ENCODE measurements at places on chromosomes 2 and 18.

GRCh38 chr2:232633413-232634205 lies at the start of gene EFHD1:
Gene EFHD1, plus strand, starts transcription at chr2:232633604. Its CDS starts 101 bp downstream, at chr2:232633705.
- no peak for DNase-seq

- DNase-seq = peak; percentile 82
Observed at GRCh38 chr2:167192833-167193232, 304.6 kb downstream of the XIRP2 start.

- DNase-seq = peak; percentile 72
Observed at GRCh38 chr18:7921938-7922587, 354.9 kb downstream of the PTPRM start.

GRCh38 chr2:177315364-177315763 lies 50.8 kb upstream of the NFE2L2 start:
- no peak for DNase-seq

DNA sequence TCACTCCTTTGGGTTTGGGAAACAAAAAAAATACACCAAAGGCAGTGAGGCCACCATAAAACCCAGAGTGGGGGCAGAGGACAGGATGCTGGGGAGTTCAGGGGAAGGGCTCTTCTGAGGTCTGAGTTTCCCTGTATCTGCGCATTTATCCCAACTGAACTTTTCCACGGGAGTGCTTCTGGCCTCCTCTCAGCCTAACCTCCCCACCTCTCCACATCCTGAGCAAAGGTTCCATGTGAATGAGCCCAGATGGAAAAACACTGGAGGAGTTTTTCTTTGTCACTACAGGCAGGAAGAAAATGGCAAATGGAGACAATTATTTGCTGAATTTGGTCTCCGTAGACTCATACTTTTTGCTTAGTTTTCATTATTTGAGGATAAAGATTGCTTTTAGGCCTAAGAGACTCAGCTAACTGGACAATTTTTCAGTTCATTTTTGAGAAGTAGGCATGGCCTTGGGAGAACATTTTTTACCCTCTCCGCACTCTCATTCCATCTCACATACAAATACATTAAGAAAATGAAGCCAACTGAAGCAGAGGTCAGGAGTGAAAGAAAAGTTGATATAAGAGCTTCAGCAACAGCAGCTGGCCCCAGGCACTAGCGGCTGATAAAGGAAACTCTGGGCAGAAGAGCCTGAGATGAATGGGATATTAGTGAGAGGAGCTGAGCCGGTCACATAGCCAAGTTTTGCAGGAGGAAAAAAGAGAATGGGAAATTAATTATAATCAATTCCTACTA lies 82.6 kb upstream of the CYP1B1 start:
- no peak for DNase-seq

DNA sequence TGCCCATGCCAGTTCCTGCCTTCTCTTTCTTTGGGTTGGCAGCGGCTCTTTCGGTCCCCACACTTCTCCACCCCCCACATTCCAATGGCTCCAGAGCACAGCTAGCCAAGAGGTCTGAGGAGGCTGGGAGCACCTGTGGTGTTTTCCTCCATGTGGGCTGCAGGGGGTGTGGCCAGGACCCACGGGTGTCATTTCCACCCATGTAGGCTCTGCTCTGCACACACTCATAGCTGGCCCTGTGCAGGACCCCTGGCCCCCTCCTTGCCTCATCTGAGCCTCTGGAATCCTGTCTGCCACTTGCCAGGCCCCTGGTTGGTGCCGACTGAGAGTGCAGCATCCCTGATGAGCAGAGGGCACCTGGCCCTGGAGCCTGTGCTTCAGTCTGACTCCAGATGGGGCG lies 46.3 kb downstream of the DYSF start:
- DNase-seq = no peak

GRCh38 chr2:239833269-239834109 lies 191.7 kb downstream of the NDUFA10 start:
- DNase-seq = no peak

DNA sequence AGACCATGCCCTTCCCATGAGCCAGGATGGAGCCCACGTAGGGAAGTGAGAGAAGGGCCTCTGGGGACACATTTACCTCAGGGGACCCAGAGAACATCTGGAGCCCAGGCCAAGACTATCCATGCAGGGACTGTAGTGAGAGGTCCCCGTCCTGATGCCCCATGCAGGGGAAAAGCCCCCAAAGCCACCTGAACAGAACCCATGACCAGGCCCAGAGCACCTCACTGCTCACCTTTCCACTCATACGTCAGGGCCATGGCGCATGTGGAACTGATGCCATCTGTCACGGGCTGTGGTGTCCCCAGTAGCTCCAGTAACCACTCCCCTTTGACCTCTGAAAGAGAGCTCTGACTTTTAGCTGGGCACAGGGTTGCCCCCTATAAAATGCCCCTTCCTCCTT lies 106.5 kb upstream of the TEX51 start:
- no peak for DNase-seq

- DNase-seq = peak; percentile 32
Observed at GRCh38 chr18:74234326-74235171, 57.2 kb downstream of the CYB5A start.

DNA sequence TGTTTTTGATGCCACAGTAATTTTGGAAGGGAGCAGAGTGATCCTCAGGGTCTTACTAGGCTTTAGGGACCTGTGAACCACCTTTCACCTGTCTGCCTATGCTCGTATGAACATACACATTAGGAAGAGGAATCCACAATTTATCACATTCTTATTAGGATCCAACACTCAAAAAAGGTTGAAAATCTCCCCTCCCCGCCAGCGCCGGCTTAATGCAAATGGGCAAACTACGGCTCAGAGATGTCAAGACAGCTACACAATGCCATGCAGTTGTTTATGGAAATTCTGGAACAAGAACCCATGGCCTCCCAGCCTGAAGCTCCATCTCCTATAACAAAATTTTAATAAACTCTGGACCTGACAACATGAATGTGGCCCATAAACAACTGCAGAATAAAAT lies 375.9 kb upstream of the ACVR2A start:
- DNase-seq = no peak

- peak; percentile 89 for DNase-seq
Observed at GRCh38 chr2:60104514-60105505, 448.6 kb downstream of the BCL11A start.

DNA sequence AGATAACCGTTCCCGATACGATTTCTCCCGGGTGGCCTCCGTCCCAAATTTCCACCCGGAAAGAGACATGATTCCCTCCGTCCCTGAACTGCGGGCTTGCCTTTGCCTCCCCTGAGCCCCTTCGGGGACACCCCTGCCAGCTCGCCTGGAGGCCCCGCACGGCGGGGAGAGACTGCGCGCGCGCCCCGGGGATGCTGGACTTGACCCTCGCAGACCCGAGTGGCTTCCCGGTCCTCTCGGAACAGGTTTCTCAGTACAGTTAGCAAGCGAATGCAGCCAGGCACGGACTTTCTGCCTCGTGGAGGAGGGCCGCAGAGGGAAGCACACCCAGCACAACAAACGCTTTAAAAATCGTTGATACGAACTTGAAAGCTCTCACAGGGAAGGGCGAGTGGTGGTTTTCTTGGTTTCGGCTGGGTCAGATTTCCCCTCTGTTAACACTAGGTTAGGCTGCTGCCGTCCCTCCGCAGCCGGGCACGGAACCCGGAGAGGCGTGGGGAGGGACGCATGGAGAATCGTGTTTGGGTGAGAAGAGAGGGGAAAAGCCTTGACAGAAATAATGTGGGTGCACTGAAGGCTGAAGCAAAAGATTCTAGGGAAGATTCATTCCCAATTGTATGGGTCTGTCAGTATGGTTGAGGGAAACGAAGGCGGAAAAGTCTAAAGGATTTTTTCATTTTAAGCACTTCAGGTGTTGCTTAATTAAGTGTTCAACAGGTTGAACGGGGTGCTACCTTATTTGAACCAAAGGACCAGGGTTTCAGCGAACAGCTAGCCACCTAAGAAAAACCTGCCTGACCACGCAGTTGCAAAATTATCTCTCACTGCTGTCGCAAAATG lies 916 bp downstream of the TNFRSF11A start:
- DNase-seq = no peak

DNA sequence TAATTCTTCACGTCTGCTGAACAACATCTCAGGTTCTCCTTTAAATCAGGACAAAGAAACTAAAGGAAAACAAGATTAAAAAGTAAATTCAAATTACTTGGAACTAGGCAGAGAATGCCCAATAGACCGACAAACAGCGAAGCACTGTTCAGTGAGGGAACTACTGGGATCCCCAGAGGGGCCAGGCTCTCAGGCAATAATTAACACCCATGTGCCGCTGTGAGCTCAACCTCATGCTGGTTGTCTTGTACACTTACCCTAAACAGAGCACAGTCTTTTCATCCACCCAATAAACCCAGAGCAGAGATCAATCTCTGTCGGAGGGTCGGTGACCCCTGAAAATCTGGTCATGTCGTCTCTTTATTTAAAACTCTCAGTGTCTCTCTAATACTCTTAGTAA lies 229.9 kb upstream of the CRIM1 start:
- DNase-seq = no peak

DNA sequence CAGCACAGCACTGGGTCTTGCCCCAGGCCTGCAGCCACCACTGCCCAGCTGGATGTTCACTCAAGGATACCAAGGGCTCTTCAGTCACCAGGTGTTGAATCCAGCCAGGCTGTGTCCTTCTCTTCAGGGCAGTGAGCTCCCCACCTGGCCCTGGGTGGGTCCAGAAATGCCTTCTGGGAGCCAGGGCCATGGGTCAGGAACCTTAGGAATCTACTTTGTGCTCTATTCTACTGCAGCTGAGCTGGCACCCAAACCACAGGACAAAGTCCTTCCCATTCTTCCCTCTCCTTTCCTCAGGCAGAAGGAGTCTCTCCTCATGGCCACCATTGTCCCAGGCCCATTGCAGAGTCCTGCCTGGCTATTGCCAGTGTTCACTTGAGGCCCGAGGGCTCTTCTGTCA lies 13.0 kb downstream of the STRADB start:
- DNase-seq = no peak

GRCh38 chr2:11827547-11827946 lies 81.1 kb downstream of the LPIN1 start:
- DNase-seq = no peak

- DNase-seq = no peak
Observed at GRCh38 chr2:164891460-164891859, 49.8 kb upstream of the COBLL1 start.

DNA sequence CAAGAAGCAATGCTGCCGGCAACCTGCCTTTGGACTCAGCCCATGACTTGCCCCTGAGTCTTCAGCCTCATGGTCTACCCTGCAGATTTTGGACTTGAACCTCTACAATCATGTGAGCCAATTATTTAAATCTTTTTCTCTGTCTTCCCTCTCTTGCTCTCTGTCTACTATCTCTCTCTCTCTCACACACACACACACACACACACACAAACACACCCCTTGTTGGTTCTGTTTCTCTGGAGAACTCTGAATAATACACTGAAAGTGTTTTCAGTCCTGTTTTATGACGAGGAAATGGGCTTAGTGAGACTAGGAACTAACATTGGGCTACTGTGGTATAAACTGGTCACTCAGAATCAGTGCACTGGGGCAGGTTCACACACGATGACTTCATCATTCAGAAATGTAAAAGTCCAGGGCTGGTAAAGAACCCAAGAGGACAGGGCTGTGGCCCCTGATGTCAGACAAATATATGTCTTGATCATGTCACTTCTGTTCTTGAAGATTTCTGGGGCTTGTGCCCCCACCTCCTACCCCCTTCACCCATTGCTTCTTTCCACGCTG lies 266.1 kb upstream of the SIX2 start:
- peak; percentile 87 for DNase-seq
